ENCODE measurements at places on chromosomes 1 and 21.

- DNase-seq = peak; percentile 52
These were observed 20.4 kb upstream of the TARBP1 start for GRCh38 chr1:234499119-234499942.

DNA sequence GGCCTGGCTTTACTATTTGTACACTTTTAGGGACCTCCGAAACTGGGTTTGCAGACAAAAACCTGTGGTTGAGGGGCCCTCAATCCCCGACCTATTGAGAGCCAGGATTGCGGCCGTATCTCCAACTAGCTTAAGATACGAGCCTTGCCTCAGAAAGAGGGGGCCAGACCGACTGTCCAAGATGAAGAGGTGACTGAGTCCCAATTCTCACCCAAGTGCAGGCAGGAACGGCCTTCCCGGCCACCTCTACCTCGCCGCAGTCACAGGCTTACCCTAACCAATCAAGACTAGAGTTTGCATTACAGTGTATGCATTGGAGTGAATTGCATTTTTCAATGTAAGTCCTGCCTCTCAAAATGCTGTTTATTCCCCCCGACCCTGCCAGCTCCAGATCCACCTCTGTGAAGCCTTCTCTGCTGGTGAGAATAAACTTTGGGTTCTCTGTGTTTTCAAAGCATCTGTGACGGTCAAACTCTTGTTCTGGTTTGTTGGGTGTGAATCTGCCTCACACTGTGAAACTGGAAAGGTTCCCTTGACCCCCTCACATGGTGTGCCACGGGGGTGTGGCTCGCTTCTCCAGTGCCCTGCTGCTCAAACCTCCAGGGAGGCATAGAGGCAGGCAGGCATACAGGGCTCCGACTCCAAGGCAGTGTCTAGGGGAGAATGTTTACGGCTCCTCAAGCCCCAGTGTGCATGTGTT lies 62.2 kb upstream of the WLS start:
- no peak for DNase-seq

- no peak for DNase-seq
These were observed 7.7 kb downstream of the RPE65 start for GRCh38 chr1:68442006-68442405.

GRCh38 chr1:31957701-31958674 lies 19.8 kb upstream of the PTP4A2 start:
- DNase-seq = no peak

GRCh38 chr21:45220071-45220481 lies 67.6 kb downstream of the POFUT2 start:
- no peak for DNase-seq

DNA sequence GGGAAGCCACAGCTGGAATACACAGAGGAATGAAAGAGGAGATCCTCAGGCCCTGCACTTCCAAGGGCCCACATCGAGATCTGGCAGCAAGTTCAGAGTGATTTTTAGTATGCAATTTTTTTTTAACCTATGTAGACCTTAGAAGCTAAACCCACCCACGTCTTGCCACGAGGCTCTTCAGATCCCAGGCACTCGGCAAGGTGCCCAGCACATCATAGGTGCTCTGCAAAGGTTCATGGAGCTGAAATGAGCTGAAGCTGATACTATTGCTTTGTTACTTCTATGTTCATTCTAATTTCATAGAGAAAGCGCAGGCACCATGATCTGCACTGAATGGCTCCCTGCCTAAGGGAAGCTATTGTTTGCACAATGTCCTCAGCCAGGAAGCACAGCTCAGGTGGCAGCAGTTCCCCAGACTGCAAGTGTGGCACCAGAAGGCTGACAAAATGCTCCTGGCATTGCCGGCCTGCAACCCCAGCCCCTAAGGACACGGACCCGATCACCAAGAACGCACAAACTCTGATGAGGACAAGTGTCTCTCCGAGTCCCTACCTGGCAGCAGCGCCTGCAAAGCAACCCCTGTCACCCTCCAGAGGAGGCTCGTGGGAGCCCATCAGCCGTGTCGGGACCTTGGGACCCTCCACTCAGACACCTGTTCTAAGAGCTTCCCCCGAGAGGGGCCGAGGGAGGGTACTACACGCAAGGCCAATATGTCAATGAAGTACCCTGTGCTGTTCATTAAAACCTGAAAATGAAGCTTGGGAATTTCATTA lies 264.2 kb downstream of the NPHP4 start:
- no peak for DNase-seq

DNA sequence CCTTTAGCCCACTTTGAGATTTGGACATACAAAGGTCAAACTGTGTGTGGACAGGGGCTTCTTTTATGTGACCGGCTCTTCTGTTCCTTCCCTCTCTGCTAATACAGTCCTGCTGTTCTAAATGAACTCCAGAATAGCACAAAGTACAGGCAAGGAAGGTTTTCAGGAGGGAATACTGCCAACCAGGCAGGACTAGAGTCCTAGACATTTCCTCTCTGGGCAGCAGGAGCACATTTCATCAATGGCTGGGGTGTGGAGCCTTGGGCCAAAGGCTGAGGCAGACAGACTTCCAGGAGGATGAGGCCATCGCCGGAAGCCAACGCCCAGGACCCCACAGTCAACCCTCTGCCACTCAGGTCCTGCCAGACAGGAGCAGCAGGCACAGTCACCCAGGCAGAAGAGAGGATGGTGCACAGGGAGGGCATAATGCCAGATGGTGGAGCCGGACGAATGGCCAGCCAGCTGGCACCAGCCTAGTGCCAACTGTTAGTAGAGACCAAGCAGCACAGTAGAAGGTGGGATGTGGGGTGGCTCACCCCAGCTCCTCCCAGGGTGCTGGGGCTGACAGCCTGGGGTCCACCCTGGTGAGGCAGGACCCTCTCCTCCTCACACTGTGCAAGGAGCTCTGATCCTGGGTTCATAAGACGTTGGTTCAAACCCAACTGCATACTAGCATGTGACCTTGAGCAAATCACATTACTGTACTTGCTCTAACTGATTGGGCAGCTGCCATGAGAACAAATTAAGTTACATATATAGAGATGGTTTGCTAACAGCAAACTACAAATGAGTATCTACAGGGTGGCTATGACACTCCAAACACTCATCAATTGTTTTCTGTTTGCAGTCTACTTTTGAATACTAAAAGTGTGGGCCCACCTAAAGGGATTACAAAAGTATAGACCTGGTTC lies 410.7 kb downstream of the SIPA1L2 start:
- DNase-seq = no peak

- DNase-seq = no peak
These were observed 4.8 kb downstream of the FASLG start for GRCh38 chr1:172663732-172664131.

DNA sequence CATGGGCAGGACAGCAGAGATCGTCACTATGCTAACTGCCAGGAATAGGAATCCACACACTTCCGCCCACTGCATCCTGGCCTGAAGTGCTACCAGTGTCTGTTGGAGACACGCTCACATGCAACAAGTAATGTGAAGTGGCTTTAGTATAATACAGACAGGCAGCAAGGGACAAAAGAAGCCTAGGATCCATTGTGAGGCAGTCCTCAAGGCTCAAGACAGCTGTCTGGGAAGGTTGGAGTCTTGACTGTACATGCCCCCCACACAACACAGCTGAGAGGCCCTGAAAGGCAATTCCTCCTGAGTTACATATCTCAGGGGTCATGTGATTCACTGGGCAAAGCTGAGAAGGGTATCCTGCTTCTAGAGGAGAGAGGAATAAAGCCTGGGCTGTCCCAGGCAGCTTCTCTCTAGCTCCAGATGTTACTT lies 39.9 kb upstream of the CD1D start:
- DNase-seq = peak; percentile 23

GRCh38 chr1:3237570-3237969 lies 168.6 kb downstream of the PRDM16 start:
- DNase-seq = no peak

DNA sequence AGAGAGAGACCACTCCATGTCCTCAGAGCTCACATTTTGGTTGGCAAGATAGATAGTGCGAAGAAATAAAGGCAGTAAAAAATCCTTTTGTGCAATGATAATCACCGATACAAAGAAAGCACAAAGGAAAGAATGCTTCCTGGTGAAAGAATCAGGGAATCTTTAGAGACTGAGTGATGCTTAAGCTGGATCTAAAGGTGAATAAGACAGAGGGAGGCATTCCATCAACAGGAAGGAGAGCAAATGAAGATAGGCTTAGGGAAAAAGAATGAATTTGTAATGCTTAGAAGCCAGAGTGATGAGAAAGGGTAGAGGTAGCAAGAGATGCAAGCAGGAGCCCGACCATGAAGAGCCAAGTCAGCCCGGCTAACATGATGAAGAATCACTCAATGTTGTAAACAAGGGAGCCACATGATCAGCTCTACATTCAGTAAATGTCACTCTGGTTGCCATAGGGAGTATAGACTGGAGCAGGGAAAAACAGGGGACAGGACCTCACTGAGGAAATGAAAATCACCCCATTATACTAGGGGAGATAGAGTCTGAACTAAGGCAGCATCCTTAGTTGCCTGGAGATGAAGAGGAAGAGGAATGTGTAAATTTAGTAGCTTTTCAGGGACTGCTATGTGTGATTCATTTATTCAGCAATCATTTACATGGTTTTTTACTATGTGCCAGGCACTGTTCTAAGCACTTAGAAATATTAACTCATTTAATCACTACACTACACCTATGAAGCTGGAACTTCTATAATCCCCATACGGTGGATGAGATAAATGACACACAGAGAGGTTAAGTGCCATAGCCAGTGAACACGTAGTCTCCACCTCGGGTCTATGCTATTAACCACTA lies 402.6 kb upstream of the NFIA start:
- no peak for DNase-seq

DNA sequence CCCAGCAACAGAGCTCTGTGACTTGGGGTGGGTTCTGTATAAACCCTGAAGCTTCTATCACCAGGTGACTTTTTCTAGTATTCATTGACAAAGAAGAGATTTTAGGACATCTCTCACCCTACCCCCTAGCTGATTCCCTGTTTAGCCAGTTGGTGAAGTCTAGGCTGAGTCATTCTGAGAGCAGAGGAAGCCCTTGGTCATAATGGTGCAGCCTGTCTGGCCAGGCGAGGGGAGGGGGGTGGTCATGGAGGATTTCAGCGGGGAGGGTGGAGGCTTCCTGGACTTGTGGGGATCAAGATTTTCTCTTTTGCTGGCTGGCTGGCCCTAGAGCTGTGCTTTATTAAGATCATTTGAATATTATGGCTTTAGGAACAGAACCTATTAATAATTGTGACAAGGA lies 262.6 kb downstream of the CAMTA1 start:
- no peak for DNase-seq

GRCh38 chr1:203675596-203676347 lies 49.1 kb downstream of the ATP2B4 start:
- no peak for DNase-seq

- DNase-seq = no peak
These were observed 9.0 kb upstream of the RBM8A start for GRCh38 chr1:145936247-145936646.

DNA sequence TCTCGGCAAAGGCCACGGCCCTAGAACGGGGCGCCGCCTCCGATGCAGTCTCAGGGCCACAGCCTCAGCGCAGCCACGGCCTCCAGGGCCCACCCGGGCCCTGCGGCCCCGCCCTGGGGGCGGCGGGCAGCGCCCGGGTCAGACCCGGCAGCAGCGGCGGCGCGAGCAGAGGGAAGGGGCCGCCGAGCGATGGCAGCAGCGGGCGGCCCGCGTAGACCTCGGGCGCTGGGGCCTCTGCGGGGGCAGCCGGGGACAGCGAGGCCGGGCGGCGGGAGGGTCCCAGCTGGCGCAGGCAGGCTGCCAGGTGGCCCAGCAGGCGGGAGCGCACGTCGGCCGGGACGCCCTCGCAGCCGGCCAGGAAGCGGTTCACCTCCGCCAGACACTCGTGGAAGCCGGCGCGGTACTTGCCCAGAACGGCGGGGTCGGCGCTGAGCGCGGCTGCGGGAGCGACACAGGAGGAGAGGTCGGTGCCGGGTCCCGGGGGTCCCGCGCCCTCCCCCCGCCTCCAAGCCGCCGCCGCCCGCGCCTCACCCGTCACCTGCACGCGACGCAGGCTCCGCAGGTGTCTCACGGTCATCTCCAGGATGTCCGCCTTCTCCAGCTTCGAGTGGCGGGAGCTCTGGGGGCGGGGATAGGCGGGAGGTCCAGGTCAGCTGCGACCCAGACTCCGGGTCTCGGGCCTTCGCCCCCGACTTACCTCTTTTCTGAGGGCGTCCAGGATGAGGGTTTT lies 737 bp downstream of the HES4 start:
- no peak for DNase-seq

GRCh38 chr1:48917901-48918603 lies 141.4 kb upstream of the BEND5 start:
- no peak for DNase-seq

DNA sequence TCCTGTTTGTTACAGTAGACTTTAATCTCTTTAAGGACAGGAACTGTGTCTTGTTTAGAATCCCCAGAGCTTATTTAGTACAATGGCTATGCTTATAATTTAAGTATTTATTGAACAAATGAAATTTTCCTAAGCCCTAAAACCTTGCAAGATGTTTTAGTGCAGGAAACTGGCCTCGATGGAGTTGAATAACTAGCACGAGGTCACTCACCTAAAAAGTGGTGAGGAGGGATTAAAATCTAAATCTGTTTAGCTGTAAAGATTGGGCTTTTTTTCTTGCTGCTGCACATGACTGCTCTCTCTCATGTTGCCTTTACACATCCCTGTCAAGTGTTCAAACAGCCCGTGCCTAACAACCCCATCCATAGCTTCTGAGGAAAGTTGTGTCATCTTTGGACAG lies 10.2 kb downstream of the NFYC start:
- no peak for DNase-seq

DNA sequence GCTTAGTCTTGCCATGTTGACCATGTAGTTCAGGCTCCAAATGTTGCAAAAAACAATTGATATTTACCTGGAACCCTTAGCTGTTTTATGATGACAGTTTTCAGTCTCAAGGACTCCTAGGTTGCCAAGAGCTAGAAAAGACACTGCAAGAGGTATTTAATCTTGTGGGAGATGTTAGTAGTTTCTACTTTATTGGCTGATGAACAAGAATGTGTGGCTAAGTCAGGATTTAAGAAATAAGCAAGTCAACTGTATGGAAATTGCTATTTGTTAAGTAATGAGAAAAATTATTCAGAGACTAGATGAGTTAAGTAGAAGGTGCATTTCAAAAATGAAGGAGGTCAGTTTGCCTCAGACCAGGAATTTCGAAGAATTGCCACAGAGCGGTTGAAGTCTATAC lies 639.7 kb upstream of the USP24 start:
- no peak for DNase-seq

DNA sequence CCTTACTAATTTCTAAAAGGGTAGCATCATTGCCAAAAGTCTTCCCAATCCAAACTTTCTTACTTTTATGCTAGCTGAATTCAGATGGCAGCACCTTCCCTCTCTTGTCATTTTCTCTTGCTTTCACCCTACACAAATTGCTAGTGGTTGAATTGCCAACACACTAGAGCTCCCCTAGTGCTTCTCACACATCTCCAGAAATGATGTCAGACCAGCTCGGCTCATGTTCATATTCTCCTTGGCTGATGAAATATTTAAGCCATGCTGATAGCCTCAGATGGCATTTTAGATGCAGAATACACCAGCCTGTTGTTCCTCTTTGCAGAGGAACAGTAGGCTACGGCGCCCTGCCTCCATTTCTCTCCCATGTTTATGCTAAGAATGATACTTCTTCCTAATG lies 256.9 kb downstream of the PTBP2 start:
- no peak for DNase-seq
